CMK (cell line): ENCODE measurements at places on chromosomes 4 and X.

GRCh38 chr4:105600951-105601350 is 48.5 kb downstream of the ARHGEF38 start:
- DNase-seq: no peak

GRCh38 chr4:137521053-137521452 is 11.2 kb downstream of the PCDH18 start:
- DNase-seq: no peak

GRCh38 chr4:120692964-120693363 is 229.6 kb downstream of the PRDM5 start:
- no peak for DNase-seq

- no peak for DNase-seq
These were observed 75.2 kb upstream of the NUDT6 start for GRCh38 chr4:122997463-122998101.
